Stimulated activated CD8-positive, alpha-beta memory T cell treated with anti-CD3 and anti-CD28 coated beads, Interleukin-2, amount 100 ng/mL, for 1 hour (primary cell): ENCODE measurements at places on chromosomes 12 and 14.
A peak's percentile ranks its signal among the peaks of the same experiment; 100 is the strongest.

DNA sequence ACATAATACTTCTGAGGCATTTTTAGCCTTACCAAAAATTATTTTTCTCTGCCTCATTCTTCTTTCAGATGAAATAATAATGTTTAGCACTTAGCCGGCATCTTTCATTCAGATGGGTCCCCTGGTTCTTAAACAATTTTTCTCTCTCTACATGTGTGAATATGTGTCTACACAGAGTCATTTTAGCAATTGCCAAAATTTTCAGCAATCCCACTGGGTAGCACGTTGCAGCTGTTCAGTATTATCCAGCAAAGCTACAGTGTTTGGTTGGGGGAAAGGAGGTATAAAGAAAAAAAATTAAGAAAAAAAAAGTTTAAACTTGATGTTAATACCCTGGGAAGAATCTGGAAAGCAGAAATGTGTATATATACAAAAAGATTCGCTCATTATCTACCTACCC, 160.5 kb upstream of the TRHDE start:
- no peak for DNase-seq

DNA sequence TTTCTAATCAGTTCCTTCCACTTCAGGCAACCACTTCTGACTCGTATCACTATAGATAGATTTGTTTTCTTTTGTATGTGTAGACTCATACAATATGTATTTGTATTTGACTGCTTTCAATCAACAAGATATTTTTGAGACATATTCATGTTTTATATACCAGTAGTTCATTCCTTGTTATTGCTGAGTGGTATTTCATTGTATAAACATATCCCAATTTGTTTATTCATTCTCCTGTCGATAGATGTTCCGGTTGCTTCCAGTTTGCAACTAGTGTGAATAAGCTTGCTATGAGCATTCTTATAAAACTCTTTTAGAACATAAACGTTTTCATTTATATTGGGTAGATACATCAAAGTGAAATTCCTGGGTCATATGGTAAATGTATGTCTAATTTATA, 119.2 kb downstream of the FIGNL2 start:
- DNase-seq: no peak

DNA sequence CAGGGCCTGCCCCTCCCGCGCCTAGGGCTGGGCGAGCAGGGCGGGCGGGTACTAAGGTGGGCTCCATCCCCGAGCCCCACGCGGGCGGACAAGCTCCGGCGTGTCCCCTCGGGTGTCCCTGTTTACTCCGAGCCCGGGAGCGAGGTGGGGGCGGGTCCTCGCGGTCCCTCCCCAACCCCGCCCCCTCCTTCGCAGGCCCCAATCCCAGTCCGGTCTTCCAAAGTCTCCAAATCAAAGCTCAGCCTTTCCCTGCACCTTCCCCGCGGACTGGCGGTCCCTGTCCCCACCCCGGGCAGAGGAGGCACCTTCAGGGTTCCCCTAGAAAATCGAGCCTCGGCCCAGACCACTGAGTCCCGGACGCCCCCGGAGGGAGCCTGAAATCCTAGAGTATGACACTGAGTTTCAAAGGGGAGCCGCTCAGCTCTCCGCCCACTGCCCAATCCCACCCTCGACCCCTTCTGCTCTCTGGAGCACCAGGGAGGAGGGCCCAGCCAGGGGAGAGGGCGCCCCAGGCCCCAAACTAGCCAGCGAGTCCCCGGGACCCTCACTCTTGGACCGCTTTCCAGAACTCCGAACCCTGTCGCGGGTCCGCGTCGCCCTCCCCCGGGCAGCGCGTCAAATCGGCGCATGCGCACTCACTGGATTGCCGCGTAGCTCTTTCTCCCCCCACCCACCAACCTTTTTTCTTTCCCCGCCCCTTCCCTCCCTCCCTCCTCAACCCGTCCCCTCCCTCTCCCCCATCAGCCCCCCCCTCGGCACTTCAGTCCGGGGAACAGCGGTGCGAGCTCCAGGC, at the start of gene LRP1:
TSS of gene LRP1 (plus strand) at position 758 of the 793 bp plus-strand sequence. CDS start 482 bp downstream, outside the sequence.
- peak; percentile 48 for DNase-seq

- DNase-seq: no peak
Measured at GRCh38 chr12:13227191-13227590, 30.7 kb downstream of the EMP1 start.

- no peak for DNase-seq
Measured at GRCh38 chr12:125193376-125194152, 128.3 kb downstream of the AACS start.

GRCh38 chr12:24664161-24664880, 284.6 kb downstream of the BCAT1 start:
- DNase-seq: no peak

GRCh38 chr12:16148938-16149337, 128.5 kb downstream of the SLC15A5 start:
- DNase-seq: no peak

GRCh38 chr12:31804185-31804504, 75.3 kb upstream of the AMN1 start:
- DNase-seq: no peak

- no peak for DNase-seq
Measured at GRCh38 chr14:74702293-74702692, 10.6 kb downstream of the AREL1 start.

DNA sequence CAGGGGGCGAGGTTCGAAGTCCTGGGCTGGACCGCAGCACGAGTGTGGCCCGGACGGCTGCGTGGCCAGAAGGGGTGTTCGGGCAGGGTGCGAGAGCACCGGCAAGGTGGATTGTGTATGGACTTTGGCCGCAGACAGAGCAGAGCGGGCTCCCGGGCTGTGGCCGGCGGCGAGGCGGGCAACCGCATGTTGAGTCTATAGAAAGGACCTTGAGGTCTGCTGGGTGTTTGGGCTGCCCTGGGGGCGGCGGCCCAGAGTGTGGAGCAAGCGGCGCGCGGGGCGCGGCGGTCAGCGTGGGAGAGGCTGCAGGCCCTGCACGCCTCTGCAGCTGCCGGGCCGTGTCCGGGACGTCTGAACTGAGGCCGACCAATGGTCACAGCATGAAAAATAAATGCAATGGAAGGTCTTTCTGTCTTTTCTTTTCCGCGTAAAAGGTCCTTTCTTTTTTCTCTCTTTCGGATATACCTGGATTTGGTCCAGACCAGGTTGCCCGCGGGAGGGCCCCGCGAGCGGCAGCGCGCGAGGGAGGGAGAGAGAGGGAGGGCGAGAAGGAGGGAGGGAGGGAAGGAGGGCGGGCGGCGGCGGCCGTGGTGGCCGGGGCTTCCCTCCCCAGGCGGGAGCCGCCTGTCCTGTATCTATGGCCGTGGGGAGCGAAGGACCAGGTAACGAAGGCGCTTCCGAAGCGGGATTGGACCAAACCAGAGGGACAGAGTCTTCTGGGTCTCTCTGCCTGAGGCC, 5.5 kb upstream of the HOXC9 start:
- no peak for DNase-seq

DNA sequence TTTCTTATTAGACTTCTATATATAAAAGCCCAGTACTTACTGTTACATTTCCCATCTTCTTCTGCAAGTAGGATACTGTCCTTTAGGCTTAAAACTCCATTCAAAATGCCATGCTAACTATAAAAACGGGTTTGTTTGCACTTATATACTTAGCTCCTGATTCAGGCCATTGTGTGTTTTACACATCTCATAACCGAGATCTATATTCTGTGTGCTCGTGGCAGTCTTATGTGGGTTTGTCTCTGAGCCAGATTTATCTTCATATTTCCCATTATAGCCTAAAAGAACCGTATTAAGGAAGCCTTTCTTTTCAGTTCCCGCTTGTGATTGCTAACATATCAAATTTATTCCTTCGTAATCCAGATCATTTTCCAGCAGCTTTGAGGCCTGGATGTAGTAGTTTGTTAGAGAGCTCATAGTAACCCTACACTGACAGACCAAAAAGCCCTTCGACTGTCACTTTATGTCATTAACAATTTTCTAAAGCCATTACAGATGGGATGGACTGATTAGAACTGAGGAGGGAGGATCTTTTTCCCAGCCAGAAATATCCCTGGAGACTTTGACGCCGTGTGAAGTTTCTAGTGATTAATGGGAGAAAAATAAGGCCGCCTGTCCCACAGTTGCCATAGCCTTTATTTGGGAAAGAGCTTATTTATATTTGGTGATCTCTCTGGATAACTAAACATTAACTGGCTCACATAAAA, 508.5 kb downstream of the FOXG1 start:
- DNase-seq: no peak

DNA sequence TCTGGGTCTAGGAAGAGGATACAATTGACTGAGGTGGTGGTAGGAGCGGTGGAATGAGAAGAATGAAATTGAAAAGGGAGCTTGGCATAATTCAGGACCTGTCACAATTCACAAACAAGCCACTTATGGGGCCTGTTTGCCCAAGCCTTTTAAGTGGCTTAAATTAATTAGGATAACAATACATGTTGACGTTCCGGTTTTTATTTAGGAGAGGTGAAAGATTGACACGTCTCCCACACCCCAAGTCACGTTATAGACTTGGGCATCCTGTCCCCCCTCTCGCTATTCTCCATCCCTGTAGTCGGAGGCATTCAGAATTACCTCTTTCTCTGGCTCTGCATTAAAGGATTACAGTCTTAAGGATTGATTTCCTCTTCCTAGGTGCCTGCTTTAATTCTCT, 954 bp upstream of the CALCOCO1 start:
- no peak for DNase-seq

- DNase-seq: no peak
Measured at GRCh38 chr14:61460718-61461611, 139.6 kb downstream of the PRKCH start.

- DNase-seq: no peak
Measured at GRCh38 chr12:122523280-122523679, 3.5 kb downstream of the RSRC2 start.

- DNase-seq: no peak
Measured at GRCh38 chr12:46493834-46494181, 121.2 kb upstream of the SLC38A2 start.

DNA sequence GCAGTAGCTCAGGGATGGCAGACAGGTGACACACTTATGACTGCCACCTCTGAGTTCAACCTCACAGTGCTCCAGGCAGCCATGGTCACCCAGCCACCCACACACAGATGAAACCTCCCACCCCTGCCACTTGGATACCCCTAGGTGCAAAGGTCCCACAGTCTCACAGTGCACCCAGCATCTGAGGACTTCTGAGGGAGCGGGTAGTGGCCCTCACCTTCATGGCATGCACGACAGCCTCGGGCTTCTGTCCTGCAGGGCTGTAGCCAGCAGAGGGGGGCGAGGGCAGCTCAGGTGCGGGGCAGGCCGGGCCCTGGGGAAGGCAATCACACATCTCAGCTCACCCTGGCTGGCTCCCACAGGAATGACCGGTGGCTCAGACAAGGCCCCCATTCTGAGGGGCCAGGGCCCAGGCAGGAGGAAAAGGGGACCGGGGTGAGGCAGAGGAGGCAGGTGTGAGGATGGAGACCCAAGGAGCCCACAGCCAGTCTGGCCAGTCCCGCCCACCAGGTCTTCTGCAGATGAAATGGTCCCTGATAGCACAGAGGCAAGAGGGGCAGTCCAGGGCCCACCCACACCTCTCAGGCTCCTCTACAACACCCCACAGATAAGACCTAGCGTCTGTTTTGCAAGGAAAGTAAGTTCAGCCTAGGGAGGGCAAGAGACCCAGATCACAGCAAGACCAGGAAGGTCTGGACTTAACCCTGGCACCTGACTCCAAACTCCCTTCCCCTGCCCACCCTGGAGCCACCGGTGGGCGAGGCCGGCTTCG, 35.8 kb downstream of the CCNK start:
- DNase-seq: no peak

DNA sequence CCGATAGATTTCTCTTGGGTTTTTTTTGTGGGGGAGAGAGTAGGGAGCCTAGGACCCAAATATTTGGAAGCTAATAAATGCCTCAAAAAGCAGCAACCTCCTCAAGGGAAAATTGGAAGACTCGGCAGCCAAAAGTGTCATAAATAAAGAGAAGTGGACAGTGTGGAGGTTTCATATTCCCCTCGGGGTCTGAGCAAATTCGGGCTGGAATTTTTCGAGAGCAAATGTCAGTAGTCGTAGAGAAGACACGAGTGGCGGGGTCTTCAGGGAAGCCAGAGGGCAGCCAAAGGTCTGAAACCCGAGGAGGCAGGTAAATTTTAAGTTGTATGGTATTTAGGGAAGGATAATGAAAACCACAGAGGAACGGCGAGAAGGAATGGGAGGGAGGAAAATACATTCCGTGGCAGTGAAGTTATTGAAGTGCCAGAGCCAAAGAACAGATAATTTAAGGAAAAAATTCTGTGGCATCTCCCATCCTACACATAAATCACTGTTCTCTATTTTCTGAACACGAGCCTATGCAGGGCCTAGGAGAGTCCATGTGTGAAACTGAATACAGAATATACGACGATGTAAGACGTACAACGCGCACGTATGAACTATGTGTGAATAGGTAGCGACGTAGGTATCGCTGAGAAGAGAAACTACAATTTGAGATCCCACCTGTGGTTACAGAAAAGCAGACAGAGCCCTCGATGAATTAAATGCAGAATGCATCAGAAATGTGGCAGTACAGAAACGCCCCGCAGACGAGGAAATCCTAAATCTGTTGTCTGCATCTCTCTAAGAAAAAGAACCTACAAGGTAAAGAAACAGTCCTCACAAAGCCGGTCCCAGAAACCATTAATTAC, 12.9 kb downstream of the BCL11B start:
- no peak for DNase-seq

- DNase-seq: no peak
Measured at GRCh38 chr12:69066492-69067373, 133.8 kb upstream of the CPM start.

GRCh38 chr12:117572755-117573154, 211.3 kb upstream of the NOS1 start:
- no peak for DNase-seq

DNA sequence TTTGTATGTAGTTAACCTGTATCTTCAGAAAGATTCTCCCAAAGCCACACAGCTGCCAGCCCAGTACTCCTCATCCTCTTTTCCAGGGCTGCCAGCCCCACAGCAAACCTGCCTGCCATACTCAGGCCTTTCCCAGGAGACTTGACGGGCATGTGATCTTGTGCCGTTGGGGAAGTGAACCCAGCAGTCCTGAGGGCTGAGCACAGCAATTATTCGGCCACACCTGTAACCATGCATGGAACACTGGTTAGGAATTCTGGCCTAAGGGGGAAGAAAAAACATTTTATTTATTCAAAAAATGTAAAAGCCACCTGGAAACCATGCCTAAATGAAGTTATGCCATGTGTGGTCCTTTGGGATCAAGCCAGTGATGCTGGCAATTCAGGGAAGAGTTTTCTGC, 145.3 kb downstream of the GRIN2B start:
- DNase-seq: no peak
